ENCODE measurements at places on chromosomes 1 and 21.

- DNase-seq: no peak
Measured at GRCh38 chr1:220249522-220249921, 22.7 kb downstream of the RAB3GAP2 start.

DNA sequence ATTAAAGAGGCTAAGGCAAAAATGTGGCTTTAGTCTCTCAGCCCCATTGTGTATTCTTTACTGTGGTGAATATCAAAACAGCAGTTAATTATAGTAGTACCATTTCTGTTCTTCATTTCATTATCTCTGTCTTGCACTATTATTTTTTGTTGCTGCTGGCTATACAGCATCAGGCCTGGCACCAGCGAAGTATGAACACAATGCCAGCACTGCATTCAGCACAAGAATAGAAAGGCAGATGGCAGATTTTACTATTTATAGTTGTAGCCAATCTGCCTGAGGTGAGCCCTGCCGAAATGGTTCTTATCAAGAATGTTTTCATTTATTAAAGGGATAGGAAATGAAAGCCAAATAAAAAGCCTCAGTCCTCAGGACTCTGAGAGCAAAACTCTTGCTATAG, 72.1 kb downstream of the GPR52 start:
- DNase-seq: no peak

GRCh38 chr1:162712317-162713029, 78.0 kb upstream of the HSD17B7 start:
- DNase-seq: no peak

DNA sequence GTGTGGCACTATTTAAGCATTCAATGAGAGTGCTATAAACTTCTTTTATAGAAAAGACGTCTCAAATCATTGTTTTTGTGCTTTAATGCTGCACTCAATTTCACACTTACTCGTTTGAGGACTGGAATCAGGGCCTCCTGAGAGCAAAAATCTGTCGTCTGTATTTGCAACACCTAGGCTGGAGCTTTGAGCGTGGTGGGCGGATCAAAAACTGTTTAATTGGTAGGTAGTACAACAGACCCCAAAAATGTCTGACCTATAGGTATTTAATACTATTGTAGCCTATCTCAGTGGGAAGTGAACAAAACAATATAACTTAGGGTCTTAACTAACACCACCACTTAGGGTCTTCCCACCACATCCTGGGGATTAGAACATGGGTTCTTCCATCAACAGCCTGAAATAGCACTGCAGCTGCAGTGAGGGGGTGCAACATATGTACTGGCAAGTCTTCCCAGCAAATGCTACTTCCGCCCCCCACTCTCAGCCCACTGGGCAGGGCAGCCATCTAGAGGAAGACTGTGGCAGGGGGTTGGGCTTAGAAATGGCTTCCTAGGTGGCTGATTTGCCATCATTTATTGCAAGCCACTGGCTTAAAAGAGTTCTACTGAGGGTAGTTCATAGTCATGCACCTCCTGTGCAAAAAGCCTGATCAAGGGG, 48.3 kb downstream of the CD46 start:
- DNase-seq: no peak

DNA sequence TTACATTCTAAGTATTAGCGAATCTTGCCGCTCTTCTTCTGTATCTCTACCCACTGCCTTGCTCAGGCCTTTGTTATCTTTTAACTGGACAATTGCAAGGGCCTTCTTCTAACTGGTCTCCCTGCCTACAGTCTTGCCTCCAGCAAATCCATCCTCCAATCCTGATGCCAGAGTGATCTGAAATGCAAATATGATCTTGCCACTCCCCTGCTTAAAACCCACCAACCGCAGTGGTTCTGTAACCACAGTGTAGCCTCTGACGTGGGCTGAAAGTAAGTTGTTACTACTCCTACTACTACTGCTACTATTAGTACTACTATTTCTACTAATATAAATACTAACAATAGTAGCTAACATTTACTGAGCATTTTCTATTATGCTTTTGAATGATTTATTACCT, 12.4 kb downstream of the MOV10 start:
- no peak for DNase-seq

GRCh38 chr1:197841158-197841557, 61.3 kb upstream of the C1orf53 start:
- no peak for DNase-seq

All from cortex of kidney (tissue), 1 donor.